Right lung (tissue), 10 donors: ENCODE measurements at places on chromosomes 13 and 19.

DNA sequence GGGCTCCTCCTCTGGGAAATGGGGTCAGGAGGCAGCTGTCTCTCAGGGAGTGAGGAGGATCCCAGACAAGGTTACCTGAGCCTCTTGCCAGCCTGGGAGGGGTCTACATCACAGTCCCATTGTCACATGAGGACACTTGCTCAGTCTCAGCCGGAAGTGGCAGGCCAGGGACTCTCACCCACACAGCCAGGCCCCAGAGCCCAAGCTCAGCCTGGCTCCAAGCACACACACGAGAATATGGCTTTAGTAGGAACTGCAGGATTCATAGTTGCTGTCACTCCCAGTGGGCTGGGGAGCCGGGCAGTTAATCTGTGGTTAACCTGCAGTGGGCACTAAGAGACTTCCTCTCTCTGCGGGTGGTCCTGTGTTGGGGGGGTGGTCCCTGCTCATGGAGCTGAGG, 15.8 kb upstream of the RELB start:
- no peak for DNase-seq

GRCh38 chr13:79034341-79034740, 371.7 kb downstream of the RBM26 start:
- no peak for DNase-seq

DNA sequence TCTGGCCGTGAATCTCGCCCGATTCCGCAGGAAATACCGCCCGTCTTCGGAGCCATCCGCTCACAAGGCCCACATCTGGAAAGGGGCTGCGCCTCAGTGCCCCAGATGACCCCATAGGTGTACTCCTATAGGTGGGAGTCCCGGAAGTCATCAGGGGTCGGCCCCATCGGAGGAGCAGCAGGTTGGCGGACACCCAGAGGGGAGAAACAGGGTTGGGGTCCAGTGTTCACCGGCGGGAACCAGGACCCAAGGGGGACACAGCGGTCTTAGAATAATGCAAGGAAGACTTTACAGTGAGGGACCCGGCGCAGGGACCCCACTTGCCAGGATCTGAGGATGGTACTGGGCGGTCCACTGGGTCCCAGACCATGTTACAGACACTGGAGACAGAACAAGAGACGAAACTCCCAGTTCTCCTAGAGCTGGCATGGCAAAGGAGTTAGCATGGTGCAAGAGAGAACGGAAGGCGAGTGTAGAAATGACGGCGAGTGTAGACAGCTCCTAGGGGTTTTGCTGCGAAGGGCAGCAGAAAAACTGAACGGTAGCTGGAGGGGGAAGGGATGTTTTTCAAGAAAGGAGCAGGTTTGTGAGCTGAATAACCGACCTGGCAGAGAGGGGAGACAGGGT, 4.2 kb upstream of the RGL3 start:
- no peak for DNase-seq

DNA sequence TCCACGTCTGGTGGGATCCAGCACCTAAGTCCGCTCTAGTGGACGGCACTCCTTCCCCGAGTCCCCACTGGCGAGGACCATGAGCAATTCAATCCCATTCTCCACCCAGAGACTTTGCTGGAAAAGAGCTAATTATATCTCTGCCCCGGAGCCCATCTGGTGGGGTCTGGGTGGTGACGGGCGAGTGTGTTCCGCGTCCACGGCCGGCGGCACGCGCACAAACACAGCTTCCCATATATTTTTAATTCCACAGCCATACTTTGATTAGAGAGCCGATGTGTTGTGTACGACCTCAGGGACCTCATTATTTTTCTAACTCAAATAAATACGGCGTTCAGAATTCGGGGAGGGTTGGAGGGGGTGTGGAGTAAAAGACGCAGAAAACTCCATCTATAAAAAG, 64.1 kb upstream of the ADGRE5 start:
- DNase-seq: no peak

GRCh38 chr19:43651758-43652545, 12.3 kb upstream of the CADM4 start:
- no peak for DNase-seq

- DNase-seq: no peak
Measured at GRCh38 chr19:14550201-14550754, 20.9 kb downstream of the TECR start.

DNA sequence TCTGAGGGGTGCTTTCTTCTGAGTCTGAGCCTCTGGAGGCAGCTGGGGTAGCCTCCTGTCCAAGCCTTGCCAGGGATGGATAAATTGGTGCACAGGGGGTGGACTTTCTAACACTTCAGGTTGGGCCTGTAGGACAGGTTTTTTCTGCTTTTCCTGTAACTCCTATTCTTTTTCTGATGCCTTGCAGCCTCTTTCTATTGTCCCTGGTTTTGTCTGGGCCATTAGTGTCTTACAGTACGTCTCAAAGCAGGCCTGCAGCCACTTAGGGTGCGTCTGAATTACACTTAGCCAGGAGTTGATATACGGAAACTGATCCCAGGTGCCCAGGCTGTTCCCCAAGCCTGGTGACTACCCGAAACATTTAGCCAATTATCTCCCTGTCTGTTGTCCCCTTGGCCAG, 213.3 kb upstream of the HTR2A start:
- no peak for DNase-seq

GRCh38 chr13:83178008-83178407, 704.3 kb downstream of the SLITRK1 start:
- DNase-seq: no peak

- no peak for DNase-seq
Measured at GRCh38 chr19:48338253-48338755, 13.0 kb downstream of the EMP3 start.

- DNase-seq: peak; percentile 8
Measured at GRCh38 chr13:32443111-32443510, 15.2 kb upstream of the N4BP2L1 start.
